ENCODE measurements at places on chromosomes 6 and 20.

DNA sequence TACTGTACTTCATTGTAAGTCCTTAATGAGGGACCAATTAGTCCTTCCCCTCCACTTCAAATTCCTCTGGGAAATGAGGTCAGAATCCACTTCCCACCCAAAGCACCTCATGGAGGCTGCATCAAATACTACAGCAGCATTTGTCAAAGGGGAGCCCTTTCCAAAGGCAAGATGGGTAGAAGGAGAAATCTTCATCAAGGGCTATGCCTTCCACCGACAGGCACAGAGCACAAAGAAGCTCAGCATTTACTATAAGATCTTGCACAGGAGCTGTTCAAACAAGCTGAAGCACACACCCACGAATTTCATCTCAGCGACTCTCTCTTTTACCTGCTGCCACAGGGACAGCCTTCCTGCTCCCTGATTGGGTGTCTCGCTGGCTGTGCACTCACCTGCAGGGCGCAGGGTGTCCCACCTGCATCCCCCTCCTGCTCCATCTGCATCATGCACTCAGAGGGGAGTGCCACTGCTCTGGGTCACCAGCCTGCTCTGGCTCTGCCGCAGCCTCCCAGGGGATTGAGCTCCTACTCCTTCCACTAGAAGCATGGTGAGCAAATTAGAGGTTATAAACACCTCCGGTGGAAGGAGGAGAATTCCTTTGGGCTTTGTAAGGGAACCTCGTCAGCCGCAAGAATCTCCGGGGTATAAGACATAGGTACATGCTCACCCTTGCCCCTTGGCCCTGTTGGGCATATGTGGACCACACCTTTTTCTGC lies 164.5 kb downstream of the ATXN1 start:
- no peak for DNase-seq

DNA sequence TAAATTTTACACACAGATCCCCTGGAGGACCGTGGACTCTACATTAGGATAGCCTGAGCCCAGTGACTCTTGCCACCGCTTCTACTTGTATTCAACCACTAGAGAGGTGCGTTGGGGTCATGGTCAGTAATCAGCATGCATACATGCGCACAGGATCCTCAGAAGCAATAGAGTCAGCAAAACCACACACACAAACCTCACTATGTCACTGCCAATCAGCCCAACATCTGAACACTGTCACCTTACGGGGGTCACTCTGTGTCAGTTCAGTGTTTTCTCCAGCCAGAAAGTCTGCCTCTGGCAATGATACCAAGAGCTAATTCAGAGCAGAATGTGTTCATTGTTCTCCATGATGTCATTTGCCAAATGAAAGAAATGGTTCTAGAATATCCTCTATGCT lies 225.3 kb downstream of the KHDC1L start:
- DNase-seq, result no peak

DNA sequence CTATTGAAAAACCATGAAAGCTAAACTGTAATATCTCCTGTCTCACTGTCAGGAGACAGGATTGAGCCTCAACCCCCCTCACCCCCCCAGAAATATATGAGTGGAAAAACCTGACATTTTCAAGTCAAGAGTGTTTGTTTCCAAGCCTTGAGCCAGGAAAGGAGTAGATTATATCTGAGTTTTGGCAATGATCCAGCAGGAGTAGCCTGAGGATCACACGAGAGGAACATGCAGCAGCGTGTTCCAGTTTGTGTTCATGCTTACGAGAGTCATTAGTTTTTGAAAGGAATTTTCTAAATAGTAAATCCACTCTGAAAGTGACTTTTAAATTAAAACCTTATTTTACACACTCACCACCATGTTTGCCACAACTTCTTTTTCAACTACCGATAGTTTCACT lies 15.8 kb downstream of the IL22RA2 start:
- no peak for DNase-seq

DNA sequence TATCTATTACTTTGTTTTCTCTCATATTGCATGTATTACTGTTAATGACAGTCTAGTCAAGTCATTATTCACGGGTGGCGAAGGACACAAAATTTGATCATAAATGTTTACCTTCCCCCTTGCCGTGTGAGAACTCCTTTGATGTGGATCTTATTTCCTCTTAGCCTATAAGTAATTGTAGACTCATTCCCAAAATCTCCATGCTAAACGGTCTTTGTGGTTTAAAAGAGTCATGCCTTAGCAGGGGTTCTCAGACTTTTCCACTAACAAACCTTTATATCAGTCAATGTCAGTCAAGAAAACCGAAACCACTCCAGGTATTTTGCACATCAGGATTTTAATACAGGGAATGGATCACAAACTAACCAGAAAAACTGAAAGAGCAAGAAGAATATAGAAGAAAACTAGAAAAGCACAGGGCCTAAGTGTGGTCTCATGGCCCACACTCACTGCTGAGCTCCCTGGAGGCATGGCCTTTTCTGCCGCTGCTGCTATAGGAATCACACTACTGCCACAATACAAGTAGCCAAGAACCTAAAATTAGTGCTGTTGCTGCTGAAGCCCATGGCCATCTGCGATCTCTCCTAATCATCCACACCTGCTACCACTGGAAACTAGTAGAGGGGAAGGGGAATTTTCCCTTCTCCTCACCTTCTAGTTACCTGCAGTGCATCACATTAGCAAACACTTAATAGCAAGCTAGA lies 186.0 kb upstream of the POU3F2 start:
- no peak for DNase-seq

GRCh38 chr20:40860487-40860902 lies 168.1 kb upstream of the TOP1 start:
- no peak for DNase-seq

DNA sequence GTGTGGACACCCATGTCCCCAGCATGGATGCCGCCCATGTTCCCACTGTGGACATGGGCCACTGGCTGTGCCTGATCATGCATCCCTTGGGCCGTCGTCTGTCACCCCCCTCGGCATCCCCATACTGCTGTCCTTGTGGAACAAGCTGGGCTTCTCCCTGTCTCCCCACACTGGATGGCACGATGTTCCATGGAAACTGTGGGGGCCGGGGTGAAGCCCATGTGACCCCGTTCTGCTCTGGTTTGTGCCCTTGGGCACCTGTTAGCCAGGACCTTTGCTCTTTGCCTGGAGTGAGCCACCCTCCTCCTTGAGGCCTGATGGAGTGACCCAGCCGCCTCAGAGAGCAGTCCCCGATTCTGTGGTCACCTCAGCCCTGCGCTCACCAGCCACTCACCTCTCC lies 7.6 kb upstream of the FRMD1 start:
- no peak for DNase-seq

- no peak for DNase-seq
Observed at GRCh38 chr20:7174554-7174953, 407.1 kb downstream of the BMP2 start.

GRCh38 chr6:46927066-46927465 lies 5.3 kb upstream of the ADGRF5 start:
- no peak for DNase-seq

- no peak for DNase-seq
Observed at GRCh38 chr20:33680686-33681085, 5.5 kb downstream of the E2F1 start.

GRCh38 chr20:8020314-8021079 lies 936 bp upstream of the TMX4 start:
- no peak for DNase-seq

GRCh38 chr6:155441112-155441465 lies 14.6 kb downstream of the NOX3 start:
- DNase-seq, result no peak

DNA sequence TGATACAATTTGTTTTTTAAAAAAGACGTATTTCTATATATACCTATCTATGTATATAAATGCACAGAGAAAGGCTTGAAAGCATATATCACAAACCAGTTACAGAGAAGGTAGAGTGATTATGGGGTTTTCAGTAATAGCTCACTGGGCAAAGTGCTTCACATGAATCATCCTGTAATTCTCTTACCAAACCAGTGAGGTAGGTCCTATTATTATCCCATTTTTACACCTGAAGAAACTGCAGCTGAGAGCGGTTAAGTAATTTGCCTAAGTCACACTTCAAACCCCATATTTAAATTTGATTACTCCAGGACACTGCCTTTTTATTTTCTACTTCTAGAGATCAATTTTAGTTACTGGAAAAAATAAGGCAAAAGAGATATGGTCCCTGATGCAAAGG lies 4.4 kb downstream of the GSS start:
- DNase-seq, result no peak

- no peak for DNase-seq
Observed at GRCh38 chr6:127366282-127367022, 23.0 kb upstream of the ECHDC1 start.

GRCh38 chr20:58349570-58349969 lies 39.5 kb upstream of the VAPB start:
- DNase-seq, result no peak

- no peak for DNase-seq
Observed at GRCh38 chr6:36436466-36436865, 6.2 kb downstream of the PXT1 start.

- DNase-seq, result no peak
Observed at GRCh38 chr6:137678451-137678850, 184.3 kb upstream of the OLIG3 start.

GRCh38 chr6:154039231-154039842 lies at the start of gene OPRM1:
TSS of gene OPRM1 (plus strand) at chr6:154039240. CDS start at chr6:154039545, 305 bp downstream.
- peak; percentile 50 for DNase-seq

GRCh38 chr6:72890671-72891070 lies 268.8 kb downstream of the KCNQ5 start:
- DNase-seq, result no peak

DNA sequence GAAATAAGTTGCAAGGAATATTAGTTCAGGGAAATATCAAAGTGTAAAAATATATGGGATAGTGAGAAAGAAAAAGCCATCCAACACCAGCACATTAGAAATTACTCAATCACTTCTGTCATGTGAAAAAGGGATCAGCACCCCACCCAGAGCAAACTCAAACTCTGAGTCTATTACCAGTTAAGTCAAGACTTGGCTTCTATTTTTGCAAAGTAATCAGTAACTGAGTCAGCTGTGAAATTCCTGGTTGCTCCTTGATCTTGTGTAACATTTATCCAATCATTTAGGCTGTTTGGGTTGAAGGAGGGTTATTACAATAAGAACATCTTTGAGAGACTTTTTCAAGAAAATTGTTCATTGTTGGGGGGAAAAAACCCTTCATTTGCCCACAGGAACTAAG lies 51.2 kb downstream of the SLC22A23 start:
- DNase-seq, result no peak

DNA sequence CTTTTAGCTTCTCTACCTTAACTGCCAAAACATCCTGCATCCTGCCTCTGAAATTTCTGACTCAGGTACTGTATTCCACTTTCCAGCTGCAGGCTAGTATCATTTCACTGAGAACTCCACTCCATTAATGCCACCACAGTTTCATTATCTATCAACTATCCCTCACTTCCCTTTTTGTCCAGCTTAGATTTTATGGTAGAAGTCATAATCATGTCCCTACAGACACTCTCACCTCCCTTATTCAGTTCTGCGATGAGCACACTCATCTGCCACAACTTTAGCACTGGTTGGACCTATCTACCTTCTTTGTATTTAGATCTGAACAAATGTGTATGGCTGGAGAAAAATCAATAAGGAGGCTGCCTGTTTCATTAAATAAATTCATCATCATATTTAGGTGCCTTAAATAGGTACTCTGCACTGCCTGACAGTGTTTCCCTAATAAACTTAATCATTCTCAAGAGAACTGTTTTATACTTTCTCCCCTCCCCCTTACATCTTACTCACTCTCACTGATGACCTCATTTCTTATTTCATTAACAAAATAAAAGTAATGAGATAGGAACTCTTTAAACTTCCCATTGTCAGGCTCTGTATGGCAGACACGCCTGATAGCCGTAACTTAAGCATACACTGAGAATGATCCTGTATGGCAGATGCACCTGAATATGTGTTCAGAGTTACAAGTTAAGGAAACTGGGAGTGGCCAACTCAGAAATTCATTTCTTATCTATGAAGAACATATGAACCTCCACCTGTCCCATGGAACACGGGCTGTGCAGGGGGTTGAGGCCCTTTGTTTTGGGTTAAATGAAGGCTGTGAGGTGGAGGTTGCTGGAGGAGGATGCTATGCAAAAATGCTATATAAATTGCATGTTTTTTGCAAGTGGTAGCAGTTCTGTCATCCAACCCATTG lies 95.3 kb upstream of the MAN1A1 start:
- no peak for DNase-seq

DNA sequence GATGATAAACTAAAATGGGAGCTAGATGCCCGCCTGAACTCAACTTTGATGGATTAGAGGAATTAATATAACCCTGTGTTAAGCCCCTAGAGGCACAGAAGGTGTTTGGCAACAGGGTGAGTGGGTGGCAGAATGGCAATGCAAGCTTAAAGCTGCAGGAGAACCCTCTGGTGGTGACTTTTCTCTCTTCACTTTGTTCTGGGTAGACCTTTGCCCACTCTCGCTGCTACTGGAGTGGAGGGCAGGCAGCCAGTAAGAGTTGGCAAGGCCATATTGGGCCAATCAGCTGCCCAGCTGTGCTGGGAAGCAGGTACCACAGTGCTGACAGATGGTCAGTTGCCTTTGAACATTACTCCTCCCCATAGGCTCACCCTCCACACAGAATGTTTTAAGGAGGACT lies 468.2 kb downstream of the MMUT start:
- DNase-seq, result no peak

DNA sequence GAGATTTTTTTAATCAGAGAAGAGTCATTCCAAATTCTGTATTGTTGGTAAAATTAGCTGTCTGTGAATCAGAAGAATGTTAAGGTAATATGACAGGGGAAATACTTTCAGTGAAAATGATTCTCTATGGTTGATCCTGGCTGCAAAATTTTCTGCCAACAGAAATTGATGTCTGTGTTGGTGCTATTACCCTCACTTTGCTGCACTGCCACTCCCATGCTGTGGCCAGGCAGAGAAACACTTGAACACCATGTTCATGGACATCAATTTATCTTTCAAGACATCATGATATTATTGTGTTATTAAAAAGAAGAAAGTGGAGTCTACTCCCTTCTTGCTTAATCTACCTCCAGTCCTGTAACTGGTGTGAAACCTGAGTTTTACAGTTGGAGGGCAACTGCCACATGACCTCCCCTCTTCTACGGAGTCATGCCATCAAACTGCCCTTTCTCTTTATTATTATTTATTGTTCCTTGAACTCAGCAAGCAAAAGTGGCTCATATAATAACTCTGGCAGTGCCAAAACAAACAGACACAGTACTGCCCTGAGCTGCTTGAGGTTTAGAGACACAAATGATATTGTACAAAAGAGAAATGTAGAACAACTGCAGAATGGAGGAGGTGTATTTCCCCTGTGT lies 288.0 kb upstream of the JAG1 start:
- DNase-seq, result no peak

DNA sequence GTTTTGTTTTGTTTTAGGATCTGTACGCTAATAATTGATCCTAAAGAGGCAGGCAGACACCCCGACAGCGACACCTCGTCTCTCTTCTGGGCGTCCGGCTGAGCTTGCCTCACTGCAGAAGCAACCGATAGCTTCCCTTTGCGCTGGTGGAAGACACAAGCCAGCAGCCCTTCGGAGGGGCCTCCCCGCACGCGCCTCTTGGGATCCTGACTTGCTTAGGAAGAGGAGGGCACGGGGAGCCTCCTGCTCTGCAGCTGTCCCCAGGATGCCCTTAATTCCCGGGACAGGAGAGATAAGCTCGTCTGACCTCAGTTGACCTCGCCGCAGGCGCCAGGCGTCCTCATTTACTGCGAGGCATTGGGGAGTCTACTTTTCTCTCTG lies 94.0 kb downstream of the CD83 start:
- DNase-seq, result peak; percentile 37

Data from stimulated activated naive CD8-positive, alpha-beta T cell treated with anti-CD3 and anti-CD28 coated beads, Interleukin-15, Interleukin-2, amounts not matched to agents 100 U/mL and 50 U/mL, for 24 hours (primary cell).